Body of pancreas (tissue), 4 donors: ENCODE measurements at places on chromosomes 7 and 10. TPM values are rescaled to one million over a fixed set of nuclear protein-coding genes. Genes with fewer than 3 reads are reported as not detected.
A peak's percentile ranks its signal among the peaks of the same experiment; 100 is the strongest.

DNA sequence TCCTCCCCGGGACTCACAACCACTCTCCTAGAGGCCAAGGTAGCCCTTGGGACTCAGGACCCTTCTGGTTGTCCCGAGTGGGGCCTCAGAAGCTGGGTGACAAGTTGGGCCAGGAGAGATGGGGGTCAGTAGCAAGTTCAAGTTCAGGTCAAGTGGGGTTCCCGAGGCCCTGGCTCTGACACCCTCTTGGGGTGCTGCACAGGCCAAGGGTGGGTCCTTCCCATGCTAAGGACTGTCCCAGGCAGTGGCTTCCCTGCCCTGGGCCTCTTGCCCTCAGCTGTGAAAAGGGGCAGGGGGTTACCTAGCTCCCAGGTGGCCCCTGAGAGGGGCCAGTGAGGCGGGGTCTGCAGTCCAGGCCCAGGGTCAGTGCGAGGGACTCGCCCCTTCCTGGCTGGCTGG, 115.4 kb upstream of the TNRC18 start:
- DNase-seq, result no peak

The CFAP69 gene
- 16.6 TPM for total RNA-seq

DNA sequence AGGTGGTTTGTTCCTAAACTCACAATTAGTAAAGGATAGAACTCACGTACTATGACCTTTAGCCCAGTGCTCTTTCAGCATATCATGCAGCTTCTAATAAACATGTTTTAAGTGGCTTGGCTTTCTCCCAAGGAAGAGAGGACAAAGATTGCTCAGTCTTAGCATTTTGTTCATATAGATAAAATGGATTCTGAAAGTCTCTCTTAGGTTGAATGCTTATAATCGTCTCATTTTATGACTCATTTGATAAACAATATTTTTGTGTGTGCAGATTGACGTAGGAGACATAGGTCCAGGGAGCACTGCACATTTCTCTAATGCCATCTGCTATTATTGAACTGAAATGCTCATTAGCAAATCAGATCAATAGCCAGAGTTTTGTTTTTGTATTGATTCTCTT, 44.8 kb downstream of the GNAT3 start:
- DNase-seq, result no peak

- no peak for DNase-seq
These were observed 61.8 kb upstream of the DNAJB6 start for GRCh38 chr7:157274991-157275427.

- DNase-seq, result no peak
These were observed 219.1 kb downstream of the VTI1A start for GRCh38 chr10:112666094-112666493.

The CALML5 gene
- not detected for total RNA-seq

The COL28A1 gene
- total RNA-seq, result 13.8 TPM

DNA sequence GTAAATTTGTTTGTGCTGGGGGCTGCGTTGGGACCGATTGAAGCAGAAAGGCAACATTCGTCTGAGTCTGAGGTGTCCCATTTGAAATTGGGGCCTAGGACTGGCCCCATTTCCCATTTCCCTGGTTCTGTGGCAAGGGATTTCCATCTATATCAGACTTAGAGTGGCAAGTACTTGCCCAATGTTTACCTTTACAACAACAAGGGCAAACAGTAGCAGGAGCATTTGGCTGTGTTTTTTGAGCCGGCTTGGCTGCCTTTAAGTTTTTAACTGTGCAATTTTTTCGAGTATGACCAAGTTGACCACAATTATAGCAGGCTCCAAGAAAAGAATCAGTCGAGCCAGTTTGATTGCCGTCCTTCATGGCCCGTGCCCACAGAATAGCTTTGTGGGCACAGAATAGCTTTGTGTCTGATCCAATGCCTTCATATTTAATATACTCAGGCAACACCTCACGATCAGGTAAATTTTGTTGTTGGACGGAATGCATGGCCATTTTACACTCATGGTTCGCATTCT, 4.7 kb upstream of the CYP17A1 start:
- DNase-seq, result no peak

DNA sequence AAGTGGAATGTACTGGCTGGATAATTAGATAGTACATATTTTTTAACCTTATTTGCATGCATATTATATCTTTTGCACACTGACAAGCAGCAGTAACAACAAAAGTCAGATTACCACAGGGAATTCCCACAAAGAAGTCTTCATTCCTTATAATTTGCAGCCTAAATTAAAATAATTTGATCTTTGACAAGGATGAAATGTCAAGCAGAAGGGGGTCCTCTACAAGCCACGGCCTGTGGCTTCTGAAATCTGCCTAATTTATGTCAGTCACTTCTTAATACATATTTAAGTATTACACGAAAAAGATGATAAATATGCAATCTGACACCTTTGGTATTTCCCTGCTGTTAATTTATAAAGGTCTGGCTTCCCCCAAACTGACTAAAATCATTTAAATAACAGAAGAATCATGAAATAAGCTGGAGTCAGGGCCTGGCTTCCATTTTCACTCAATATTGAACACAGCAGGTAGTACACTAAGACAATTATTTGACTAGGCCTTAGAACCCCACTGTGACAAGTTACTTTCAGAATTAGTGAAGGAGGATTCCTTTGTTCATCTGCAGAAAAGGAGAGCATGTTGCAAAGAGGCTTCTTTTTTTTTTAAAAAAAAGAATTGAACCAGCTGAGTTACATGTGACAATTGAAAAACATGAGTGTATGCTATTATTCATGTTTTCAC, 351.1 kb upstream of the ETV1 start:
- DNase-seq, result no peak

DNA sequence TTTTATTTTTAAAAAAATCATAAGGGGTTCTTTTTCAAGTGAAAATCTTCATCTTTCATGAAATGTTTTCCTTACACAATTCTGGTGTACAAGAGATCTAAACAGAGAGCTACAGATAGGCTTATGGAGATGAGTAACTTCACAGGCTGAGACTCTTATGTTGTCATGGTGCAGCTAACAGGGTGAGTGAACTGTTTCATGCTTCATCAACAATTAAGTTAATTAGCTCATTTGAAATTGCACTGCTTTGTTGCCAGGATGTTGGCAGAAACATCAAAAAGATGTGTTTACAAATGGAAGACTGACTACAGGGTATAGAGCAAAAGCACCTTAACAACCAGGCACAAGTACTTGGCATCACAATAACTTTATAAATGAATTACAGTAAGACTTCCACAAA, 230.8 kb downstream of the FOXP2 start:
- DNase-seq, result no peak

- DNase-seq, result peak; percentile 65
These were observed 116.1 kb downstream of the PARD3 start for GRCh38 chr10:34698979-34699378.

GRCh38 chr10:96906864-96907263, 74.8 kb downstream of the LCOR start:
- DNase-seq, result no peak

- no peak for DNase-seq
These were observed 4.6 kb upstream of the INPP5A start for GRCh38 chr10:132532749-132533560.

DNA sequence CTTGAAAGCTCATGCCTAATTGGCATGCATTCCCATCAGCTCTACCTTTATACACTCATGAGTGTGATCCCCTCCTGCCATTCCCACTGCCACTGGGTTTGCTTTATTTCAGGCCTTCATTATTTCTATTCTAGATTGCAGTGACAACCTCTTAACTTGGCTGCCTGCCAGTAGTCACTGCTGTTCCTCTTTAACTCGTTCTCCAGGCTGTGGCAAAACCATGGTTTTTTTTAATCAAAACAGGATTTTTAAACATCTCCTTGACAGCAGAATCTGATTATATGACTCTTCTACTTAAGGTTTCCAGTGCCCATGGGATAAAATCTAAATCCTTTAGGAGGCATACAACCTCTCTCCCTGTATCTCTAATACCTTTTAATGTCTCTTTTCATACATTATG, 223.7 kb upstream of the PCDH15 start:
- DNase-seq, result peak; percentile 4

The CCL24 gene
- not detected for total RNA-seq

The OR2A5 gene
- total RNA-seq, result not detected

The CAV1 gene
- total RNA-seq, result 28.5 TPM

The SUN3 gene
- total RNA-seq, result not detected

The RBM48 gene
- 9.3 TPM for total RNA-seq

The NFE2L3 gene
- total RNA-seq, result 4.9 TPM

DNA sequence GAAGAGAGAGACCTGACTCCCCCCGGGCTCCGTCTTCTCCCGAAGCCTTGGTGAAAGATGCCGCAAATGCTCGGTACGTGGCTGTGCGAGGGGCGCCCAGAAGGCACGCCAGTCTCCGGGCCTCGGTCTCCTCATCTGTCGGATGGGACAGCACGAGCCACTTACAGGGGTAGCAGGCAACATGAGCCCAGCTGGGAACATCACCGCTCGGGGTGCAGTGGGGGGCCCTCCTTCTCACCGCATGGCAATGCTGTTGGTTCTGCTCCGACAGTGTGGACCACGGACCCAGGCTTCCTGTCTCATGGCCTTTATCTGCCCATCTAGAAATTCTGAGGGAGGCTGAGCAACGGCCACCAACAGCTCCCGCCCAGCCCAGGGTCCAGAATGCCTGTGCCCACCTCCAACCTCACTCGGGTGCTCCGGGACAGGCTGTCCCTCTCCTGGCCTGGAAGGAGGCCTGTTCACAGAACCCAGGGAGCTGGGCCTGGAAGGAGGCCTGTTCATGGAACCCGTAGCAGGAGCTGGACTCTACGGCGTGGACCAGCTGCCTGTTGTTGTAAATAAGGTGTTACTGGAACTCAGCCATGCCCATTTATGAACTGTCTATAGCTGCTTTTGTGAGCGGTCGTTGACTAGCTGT, 15.8 kb downstream of the ADAP1 start:
- peak; percentile 7 for DNase-seq

The SLC16A9 gene
- total RNA-seq, result 0.78 TPM

- peak; percentile 89 for DNase-seq
These were observed at the start of gene PRR15 for GRCh38 chr7:29563590-29564495. PRR15 (plus strand) TSS chr7:29563835; CDS start chr7:29566330, 2,495 bp downstream.

DNA sequence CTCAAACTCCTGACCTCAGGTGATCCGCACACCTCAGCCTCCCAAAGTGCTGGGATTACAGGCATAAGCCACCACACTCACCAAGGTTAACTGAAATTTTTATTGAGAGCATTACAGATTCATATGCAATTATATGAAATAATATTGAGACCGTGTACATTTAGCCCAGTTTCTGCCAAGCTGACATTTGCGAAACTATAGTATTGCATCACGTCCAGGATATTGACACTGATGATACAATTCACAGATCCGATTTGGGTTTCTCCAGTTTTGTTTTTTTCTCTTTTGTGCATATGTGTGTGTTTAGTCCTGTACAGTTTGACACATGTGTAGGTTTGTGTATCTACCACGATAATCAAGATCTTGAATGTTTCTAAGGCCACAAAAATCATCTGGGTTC, 627.9 kb upstream of the FOXK1 start:
- DNase-seq, result no peak

The CDC14C gene
- total RNA-seq, result not detected

DNA sequence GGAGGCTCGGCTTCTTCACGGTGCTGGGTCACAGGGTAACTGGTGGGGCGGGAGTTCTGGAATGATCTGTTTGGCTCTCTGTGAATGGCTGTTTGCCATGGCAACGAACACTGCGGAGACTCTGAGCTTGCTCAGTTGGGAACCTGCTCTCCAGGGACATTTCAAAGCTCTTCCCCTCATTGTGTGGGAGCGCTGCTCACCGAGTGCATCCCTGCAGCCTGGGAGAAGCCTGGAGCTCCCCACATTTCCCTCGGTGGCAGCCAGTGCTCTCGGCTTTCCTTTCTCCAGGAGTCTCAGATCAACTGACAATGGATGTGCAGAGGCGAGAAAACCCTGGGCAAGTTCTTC, 57.6 kb upstream of the CACUL1 start:
- DNase-seq, result no peak

DNA sequence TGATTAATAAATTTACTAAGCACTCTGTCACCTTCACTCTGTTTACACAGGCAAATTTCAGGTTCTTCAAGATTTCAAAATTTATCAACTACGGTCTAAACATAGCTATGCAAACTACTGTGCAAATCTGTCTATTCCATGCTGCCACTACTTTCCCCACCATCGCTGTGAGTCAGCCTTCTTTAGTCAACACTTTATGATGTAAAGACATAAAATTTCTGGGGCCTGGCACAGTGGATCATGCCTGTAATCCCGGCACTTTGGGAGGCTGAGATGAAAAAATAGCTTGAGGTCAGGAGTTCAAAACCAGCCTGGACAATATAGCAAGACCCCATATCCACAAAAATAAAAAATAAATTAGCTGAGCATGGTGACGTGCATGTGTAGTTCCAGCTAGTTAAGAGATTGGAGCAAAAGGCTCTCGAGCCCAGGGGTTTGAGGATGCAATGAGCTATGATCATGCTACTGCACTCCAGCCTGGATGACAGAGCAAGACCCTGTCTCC, 42.6 kb downstream of the CNOT4 start:
- DNase-seq, result no peak

DNA sequence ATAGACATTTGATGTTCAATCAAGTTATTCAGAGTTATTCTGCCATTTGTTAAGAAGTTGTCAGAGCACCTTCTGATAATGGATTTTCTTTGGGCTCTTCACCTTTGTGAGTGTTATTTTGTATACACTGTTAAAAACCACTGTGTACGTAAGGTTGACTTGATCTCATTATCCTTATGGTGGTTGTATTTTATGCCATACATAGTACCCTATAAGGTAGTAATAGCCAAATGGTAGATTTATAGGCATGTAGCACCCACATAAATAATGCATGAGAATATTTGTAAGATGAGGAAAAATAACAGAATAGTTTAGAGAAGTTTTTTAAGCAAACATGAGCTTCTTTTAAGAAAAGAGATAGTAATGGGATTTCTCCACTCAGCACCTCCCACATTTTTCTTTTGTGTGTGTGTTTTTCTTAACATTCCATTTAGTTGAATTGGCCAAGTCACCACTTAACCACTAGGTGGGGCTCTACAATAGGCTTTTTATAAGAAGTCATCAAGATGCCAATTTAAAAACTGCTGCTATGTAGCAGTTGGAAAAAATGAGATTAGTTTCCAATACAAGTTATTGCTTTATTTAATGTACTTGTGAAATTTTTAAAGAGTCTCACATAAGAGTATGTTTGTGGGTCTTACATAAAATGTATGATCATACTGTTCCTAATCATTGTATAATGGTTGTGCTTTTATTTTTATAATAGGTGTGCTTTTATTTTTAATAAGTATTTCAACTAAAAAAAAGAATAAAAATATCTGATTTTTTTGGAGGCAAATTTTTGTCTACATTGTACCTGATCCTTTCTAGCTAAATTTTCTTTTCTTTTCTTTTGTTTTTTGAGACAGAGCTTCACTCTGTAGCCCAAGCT, 41.1 kb upstream of the STMP1 start:
- peak; percentile 70 for DNase-seq

- no peak for DNase-seq
These were observed 530.9 kb upstream of the AUTS2 start for GRCh38 chr7:69067397-69067796.
